Fibroblast of skin of left quadriceps (primary cell): ENCODE measurements at places on chromosomes 12 and 14.
A peak's percentile ranks its signal among the peaks of the same experiment; 100 is the strongest.

DNA sequence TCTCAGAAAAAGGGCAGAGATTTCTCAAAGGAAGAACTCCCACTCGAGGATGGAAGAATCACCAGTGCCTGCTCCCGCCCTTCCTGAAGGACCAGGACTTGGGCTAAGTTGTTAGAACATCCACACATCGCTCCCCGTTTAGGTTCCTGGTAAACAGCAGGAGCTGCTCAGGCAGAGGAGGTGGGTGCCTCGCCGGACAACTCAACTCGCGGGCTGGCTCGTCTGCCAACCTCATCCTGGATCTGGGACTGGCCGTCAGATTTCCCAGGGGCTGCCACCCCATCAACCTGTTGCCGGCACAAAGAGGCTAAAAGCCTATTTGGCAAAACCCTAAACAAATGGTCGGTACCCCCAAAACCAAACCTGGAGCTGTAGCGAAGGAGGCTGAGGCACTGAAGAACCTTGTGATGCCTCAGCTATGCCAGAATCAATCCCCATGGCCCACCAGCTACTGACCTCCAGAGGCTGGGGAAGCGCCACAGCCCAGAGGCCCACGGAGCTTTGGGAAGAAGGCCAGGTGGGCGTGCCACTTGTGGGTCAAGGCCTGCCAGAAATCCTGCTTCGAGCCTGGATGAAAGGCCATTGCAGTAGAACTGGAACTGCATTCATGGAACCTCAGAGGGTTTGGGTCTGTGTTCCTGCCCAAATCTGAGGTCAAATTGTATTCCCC is 42.9 kb downstream of the RIMBP2 start:
- DNase-seq, result no peak

DNA sequence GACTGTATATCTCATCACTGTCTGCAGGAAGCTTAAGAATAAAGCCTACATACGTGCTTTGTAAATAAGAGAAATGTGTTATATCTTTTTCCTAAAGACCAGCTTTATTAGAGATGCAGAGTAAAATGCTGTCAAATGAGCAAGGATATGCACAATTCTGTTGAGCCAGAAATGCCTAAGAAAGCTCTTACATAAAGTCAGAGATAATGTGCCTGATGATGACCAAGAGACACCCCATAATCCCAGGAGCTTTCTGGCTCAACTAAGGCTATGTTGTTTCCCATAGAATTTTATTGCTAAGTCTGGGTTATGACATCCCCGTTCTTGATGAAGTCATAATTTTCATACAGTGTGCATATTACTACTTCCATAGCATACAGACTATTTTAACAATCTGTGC is 209.9 kb downstream of the GALC start:
- no peak for DNase-seq

DNA sequence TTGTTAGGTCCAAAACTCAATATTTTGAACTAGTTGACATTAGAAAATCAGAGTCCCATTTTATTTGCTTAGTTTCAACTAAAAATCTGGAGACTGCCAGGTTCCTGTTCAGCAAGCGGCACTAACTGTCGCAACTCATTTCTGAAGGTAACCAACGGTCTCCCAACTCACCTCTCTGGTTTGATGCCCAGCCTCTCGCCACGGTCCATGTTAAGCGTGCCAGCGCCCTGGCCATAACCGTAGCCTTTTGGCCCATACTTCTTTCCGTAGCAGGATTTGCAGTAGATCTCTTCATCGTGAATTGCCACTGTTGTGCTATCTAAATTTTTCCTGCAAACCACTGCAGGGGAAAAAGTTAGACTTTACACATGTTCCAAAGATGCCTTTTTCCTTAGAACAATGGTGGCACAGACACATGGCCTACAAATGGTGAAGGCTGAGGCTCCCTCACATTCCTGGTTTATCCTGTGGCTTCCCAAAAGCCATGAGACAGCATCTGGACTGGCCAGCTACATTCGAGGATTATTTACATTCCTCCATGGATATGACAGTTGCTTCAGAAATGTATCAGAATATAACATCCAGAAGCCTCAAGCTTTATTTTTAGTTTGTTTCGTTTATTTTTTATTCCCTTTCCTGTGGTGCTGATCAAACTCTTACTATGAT is 15.7 kb downstream of the CSRP2 start:
- peak; percentile 95 for DNase-seq

- DNase-seq, result no peak
These were observed 352.0 kb downstream of the BCAT1 start for GRCh38 chr12:24596768-24597388.

DNA sequence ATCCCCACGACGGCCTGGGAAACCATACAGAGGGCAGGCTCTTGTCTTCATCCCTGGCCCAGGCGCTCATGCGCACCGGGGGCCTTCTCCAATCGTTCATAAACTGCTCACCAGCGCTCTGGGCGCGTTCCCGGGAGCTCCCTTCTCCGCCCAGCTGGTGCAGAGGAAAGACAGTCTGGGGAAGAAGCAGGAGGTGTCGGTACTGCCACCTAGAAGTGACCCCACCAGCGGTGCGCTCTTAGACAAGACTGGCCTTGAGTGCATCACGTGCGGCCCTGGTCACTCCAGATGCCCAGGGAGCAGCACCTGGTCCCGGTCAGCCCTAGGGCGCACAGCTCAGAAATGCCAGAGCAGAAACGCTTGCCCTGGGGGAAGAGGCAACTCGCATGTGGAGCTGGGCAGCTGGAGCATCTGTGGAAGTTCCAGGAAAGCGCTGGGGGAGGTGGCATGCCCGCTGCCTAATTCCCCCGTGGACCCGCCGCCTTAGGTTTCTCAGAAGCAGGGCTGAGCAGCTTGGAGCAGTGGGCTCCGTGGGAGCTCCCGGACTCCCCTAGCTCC is 2.5 kb downstream of the GSC start:
- DNase-seq, result no peak

DNA sequence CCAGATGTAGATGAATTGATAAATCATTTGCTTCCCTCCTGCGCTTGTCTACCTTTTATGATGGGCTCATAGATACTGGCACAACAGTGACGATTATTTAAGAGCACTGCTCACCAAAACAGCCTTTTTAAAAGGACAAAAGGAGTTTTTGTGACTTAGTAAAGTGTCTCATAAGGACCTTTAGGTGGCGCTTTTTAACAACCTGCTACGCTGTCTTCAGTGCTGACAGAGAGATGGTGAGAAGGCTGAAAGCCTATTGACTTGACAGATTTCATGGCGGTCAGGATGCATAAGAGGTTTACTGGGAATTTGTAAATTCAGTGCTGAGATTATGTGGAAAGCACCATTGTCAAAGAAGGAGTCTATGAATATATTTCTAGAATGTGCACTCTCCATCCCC is 87.6 kb downstream of the SLC15A5 start:
- DNase-seq, result no peak

DNA sequence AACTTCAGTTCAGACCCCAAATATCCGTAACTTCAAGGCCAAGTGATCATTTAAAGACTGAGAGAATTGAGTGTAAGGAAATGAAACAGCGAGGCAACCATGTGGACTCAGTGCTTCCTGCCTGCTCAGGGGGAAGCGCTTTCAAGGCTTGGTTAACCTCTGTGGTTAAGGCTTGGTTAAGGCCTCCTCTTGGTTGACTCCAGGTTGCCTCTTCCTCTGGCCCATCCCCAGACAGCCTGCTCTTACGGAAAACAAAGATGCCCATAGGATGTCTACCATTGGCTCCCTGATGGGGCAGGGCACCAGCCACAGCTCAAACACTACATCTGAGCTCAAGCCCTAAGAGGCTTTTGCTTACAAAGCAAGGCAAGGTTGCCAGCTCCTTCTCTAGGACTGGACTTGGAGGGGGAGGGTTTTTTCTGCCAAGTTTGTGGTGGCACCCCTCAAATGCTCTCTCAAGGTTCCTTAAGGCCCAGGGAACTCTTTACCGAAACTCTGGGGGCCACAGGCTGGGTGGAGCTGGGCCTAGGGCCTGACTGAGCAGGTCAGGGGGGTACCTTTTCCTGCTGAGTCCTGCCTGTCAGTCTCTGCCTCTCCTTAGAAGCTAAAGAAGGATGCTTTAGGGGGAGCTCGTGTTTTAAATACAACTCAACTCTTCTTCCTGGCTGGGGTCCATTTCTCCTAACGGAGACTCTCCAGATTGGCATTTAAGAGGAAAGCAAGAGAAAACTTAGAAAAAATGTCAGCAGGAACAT is 13.7 kb downstream of the COL2A1 start:
- no peak for DNase-seq

- DNase-seq, result no peak
These were observed 42.0 kb upstream of the PRICKLE1 start for GRCh38 chr12:42631513-42631912.

- no peak for DNase-seq
These were observed 10.7 kb downstream of the SLC25A29 start for GRCh38 chr14:100295376-100296105.

GRCh38 chr12:127599436-127599835 is 667.5 kb upstream of the TMEM132C start:
- DNase-seq, result no peak

DNA sequence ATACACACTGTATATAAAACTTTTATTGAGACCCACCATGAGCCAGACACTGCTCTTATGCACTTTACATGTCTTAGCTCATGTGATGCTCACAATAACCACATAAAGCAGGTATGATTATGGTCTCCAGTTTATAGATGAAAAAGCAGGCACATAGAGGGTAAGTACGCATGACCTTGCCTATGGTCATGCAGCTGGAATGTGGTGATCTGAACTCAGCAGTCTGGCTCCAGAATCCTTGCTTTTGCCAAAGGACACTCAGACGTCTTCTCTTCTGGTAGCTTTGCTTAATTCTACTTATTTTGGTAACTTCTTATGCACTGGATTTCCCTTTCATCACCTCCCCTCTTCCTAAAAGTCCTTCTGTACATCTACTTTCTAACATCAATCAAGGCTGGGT is 103.3 kb upstream of the CRY1 start:
- no peak for DNase-seq

DNA sequence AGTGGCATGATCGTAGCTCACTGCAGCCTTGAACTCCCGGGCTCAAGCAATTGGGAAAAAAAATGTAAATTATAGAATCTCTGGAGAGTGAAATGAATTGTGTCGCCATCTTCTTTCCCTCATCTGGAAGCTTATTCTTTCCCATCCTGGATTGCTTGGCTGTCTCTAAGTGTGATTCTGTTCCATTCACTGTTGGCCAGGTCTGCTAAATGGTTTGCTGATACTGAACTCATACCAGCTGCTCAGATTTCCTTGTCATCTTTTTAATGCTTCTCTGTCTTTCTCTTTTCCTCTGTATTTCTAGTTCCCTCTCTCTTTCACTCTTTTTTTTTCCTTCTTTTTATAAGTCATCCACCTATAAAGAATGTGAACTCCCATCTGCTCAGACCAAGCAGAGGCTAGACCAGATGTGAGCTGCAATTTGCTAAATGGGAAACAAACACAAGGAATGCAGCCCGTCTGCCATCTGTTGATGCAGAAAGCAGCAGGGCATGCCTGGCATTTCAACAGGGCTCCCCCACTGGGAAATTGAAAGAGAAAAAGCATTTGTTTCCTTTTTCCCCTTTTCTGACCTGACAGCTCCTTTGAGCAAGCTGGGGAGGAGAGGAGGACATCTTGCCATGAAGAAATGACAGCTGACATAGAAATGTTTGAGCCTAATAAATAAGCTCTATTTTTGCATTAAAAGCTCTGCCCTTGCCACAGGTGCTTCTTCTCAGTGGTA is 1823.6 kb upstream of the FLRT2 start:
- DNase-seq, result peak; percentile 6

DNA sequence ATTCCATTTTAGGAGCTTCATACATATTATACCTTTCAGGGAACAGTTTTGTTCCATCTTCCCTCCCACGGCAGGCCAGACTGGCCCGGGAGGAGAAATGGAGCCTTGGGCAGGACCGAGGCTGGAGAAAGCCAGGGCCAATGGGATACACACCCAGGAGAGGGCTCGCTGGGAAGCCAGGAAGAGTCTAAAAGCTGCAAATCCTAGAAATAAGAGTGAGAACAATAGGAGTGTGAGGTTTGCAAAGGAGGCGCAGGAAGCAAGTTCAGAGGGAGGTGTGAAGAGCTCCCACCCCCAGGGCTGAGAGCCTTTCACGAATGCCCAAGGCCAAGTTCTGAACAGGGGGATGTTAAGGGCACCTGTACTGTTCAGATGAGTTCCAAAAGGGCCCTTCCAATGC is 67.5 kb upstream of the CPSF6 start:
- DNase-seq, result no peak
